Caudate nucleus (tissue), 63 donors: ENCODE measurements at places on chromosomes 3 and 15.
A peak's percentile ranks its signal among the peaks of the same experiment; 100 is the strongest.

DNA sequence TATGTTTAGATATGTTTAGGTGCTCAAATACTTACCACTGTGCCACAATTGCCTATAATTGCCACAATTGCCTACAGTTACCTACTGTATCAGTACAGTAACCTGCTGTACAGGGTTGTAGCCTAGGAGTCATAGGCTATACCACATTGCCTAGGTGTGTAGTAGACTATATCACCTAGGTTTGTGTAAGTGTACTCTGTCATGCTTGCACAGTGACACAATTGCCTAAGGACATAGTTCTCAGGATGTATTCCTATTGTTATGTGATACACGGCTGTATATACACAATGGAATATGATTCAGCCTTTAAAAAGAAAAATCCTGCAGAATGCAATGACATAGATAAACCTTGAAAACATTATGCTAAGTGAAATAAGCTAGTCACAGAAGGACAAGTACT lies 264.8 kb downstream of the RAP2B start:
- DNase-seq = no peak

- no peak for DNase-seq
Measured at GRCh38 chr15:99452010-99452409, 113.8 kb upstream of the MEF2A start.

GRCh38 chr3:36796881-36797280 lies 32.5 kb upstream of the DCLK3 start:
- no peak for DNase-seq

DNA sequence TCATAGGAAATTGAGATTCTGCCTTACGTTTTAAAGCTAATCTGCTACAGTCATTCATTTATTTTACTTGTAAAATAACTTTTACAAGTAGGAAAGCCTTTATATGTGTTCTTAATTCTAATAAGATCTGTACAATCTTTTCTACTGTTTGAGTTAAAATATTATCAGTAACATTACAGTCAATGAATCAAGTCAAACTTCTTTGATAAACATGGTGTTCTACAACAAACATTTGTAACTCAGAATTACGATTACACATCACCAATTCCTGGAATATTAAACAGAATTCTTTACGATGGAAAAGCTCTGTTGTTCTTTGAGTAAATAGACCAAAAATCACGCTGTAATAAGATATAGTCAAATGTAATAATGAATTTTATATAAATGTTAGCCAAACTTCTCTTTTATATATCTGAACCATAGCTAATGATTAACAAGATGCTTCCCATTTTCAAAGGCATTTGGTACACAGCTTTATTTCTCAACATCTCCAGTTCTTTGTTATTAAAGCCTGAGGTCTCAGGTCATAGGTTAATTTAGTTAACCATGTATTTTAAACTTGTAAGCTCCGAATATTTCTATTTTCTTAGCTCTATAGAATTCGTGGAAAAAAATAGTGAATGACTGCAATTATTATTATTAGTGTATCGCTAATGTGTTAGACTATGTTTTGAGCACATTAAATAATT lies 232.4 kb downstream of the NAALADL2 start:
- DNase-seq = no peak

GRCh38 chr3:11727207-11727606 lies 83.5 kb upstream of the VGLL4 start:
- DNase-seq = no peak

- DNase-seq = no peak
Measured at GRCh38 chr3:167078070-167078622, 302.0 kb downstream of the ZBBX start.

- DNase-seq = no peak
Measured at GRCh38 chr3:139774560-139775302, 97.0 kb upstream of the NMNAT3 start.

- no peak for DNase-seq
Measured at GRCh38 chr3:15290736-15291135, 41.6 kb downstream of the SH3BP5 start.

DNA sequence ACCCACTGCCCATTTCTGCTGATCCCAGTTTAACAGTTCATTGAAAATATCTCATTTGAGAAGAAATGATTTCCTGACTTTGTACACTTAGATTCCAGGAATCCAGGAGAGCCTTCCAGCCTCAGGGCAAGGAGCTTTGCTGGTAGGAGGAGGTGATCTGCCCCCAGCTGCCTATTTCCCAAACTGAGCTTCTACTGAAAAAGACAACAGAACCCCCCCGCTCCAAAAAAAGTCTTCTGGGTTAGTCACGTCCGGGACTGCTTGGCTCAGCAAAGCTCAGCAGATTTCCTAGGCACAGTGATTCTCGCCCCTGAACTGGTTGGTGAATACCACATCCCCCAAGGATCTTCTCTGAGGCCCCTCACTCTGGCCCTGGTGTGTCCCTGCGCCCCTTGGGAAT lies 13.1 kb downstream of the SLC6A6 start:
- DNase-seq = no peak

DNA sequence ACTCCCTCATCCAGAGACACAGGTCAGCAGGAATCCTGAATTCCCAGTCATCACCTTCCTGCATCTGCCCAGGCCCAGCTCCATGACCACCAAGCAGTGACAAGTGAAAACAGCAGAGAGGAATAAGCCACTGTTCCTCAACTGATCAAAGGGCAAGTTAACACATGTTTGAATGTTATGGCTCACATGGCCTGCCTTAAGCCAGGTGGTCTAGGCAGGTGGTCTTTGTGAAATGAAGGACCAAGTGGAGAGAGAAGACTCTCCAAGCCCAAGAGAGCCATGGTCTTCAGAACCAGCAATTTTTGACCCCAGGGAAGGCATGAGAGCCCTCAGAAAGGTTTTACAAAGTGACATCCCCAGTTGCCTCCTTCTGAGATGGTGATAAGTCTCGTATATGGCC lies 161.8 kb downstream of the EPHB1 start:
- no peak for DNase-seq

DNA sequence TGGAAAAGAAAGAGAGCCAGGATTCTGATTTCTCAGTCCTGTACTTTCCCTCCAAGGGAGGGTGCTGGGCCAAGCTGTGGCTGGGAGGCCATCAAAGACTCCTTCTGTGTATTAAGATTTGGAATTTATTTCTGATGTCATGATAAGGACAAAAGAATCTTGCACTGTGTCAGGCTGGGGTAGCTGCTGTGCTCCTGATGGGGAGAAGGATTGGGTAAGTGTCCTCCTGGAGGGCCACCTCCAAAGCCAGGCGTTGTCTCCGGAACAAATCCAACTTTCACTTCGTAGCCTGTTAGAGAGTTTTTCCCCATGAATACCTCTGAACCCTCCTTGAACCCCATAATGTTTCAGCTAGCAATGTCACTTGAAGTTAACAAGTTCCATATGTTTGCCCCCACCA lies 29.9 kb downstream of the CLDN11 start:
- no peak for DNase-seq

DNA sequence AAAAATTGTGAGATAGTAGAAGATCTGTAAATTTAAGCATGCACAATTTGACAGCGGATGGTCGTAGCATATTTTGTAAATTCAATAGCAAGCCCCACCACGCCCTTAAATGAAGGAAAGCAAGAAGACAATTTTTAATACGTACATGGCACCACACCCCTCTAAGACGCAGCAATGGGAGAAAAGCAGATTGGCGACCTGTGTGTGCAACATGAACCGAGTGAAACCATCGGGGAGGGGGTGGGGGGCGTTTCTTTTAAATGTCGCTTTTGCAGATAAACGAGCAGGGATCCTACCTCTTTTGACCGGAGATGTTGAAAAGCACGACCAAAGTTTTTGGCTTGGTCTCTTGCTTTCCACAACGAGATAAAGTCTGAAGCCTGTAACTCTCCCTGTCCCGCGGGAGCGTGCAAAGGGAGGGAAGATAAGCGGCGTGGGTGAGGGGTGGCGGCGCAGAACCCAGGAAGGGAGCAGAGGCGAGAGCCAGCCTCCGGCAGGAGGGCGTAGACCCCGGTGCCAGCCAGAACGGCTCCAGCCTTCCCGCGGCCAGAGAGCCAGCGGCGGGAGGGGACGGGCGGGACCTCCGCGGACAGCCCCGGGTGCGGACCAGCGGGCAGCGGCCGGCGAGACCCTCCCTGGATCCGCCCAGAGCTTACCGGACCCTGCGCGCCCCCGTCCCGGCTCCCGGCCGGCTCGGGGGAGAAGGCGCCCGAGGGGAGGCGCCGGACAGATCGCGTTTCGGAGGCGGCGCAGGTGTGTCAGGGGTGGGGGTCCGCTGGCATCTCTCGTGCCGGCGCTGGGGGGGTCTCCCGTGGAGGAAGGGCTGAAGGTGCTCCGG lies at the start of gene CHL1:
CHL1 (plus strand) TSS at position 453 of the 838 bp plus-strand sequence. CDS start 123,014 bp downstream, outside the sequence.
- peak; percentile 18 for DNase-seq

- DNase-seq = no peak
Measured at GRCh38 chr3:194031349-194031748, 104.6 kb upstream of the HES1 start.
